ENCODE measurements at places on chromosomes 6 and 20. TPM values are rescaled to one million over a fixed set of nuclear protein-coding genes. Genes with fewer than 3 reads are reported as not detected.

CALHM6 gene
- 4.8 TPM for total RNA-seq

CD83 gene
- 6.8 TPM for total RNA-seq

HLA-DOA gene
- 0.71 TPM for total RNA-seq

MCCD1 gene
- total RNA-seq: not detected

GRCh38 chr6:151900256-151900655 lies 92.8 kb downstream of the ESR1 start:
- DNase-seq: no peak

DNA sequence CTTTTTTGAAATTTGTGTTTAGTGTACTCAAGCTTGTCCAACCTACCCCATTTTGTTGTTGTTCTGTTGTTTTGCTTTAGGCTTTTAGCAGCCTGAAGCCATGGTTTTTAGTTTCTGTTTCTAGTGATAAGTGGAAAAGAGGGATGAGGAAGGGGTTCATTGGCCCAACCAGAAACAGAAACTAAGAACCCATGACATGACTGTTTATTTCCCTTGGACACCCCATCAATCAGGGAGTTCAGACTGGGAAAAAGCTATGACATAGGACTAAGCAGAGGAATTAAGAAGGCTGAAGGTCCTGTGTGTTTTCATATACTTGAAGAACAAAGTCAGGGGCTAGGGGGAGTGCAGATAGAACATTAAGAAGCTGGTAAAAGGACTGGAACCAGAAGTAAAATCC lies 194.5 kb upstream of the THEMIS start:
- no peak for DNase-seq

DNA sequence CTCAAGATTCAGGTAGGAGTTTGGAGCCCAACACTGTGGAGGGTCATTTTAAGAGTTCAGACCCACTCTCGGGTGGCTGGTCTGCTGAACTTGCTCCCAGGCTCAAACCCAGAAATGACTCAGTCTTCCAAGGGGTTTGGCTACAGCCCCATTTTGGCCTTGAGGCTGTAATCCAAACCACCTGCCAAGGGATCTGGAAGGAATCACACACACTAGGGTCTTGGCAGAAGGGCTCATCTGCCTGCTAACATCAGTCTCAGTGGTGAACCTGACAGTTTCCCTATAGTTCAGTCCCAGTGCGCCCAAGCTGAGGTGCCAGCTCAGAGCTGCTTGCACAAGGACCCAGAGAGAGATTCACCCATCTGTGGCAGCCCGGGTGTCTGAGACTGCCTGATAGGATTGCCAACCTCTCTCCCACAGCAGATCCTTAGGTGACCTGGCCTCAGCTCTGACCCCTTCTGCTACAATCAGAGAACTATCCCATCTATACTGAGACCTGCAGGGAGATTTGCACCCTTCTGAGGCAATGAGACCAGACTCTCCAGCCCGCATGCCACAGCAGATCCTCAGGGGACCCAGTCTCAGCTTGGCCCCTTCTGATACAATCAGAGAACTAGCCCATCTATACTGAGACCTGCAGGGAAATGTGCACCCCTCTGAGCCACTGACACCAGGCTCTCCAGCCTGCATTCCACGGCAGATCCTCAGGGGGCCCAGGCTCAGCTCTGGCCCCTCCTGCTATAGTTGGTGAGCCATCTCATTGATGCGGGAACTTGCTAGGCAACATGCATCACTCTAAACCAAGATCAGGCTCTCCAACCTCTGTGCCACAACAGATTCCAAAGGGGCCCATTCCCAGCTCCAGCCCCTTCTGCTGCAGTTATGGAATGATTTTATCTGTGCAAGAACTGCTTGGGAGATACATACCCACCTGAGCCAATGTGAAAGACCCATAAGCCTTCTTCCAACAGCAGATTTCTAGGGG lies 48.2 kb downstream of the THBS2 start:
- DNase-seq: no peak

DNA sequence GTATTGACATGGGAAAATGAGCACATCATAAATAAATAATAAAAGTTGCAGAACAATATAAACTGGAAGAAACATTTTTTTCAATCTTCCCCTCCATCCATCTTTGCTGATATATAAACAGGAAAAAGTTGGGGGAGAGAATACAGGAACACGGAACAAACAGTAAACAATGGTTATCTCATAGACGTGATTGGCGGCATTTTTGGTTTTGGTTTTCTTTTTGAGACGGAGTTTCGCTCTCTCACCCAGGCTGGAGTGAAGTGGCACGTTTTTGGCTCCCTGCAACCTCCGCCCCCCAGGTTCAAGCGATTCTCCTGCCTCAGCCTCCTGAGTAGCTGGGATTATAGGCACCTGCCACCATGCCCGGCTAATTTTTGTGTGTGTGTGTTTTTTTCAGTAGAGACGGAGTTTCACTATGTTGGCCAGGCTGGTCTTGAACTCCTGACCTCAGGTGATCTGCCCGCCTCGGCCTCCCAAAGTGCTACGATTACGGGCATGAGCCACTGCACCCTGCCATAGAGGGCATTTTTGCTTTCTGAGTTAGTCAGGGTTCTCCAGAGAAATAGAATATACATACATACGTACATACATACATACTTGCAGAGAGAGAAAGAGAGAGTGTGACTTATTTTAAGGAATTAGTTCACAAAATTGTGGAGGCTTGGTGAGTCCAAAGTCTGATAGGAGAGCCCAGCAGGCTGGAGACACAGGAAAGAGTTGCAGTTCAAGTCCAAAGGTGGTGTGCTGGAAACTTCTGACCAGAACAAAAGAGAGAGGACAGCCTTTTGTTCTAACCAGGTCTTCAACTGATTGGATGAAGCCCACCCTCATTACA lies 22.6 kb downstream of the GNL1 start:
- no peak for DNase-seq

GRCh38 chr6:28977341-28978132 lies 27.6 kb downstream of the ZNF311 start:
- DNase-seq: no peak

DNA sequence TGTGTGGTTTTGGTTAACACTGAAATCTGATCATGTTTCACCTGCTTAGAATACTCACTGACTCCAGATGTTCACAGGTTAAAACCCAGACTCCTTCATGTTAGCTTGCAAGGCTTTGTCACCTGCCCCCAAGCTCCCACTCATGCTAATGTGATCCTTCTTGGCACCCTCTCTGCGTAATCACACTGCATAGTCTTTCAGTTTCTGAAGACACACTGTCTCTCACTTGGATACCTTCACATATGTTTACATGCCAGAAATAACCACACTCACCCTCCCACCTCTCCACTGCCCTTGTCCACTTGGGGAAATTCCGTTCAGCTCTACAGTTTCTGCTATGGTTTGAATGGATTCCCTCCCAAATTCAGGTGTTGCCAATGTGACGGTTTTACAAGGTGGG lies 234.7 kb upstream of the SASH1 start:
- no peak for DNase-seq

DNA sequence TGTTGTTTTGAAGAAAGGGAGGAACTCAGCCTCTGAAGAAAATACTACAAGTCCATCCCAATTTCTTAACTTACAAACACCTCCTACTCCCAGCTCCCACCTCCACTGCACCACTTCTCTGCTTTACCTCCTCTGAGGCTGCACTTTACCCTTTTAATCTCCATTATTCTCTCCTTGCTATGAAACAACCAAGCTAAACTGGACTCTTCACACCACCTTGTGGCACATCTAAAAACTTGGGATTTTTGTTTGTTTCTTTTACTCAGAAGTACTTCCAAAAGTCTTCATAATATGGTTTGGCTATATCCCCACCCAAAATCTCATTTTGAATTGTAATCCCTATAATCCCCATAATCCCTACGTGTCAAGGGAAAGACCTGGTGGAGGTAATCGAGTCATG lies 142.2 kb downstream of the MOXD1 start:
- DNase-seq: no peak

DNA sequence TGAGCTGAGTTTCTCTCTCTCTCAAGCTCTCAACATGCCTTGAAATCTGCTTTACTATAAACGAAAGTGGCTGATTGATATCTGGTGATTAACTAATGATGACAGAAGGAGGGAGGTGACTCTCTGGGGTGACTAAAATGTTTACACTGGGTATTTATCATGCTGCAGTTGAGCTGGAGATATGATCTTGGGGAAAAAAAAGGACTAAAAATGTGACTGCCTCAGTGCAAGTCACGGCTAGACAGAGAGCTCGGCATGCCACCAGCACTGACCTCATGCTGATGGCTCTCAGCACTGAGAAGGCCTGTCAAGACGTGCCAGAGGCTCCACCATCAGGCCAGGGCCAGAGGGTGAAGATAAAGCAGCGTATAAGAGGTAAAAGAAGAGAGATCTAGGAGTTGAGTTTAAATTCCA lies 103.1 kb upstream of the SPACA1 start:
- no peak for DNase-seq

- DNase-seq: no peak
Measured at GRCh38 chr20:58514321-58515232, 622 bp downstream of the APCDD1L start.

Data from kidney epithelial cell (primary cell).